ENCODE measurements at places on chromosomes 5 and 9.
A peak's percentile ranks its signal among the peaks of the same experiment; 100 is the strongest.

- no peak for DNase-seq
These were observed 190.3 kb upstream of the SEMA6A start for GRCh38 chr5:116764941-116765340.

DNA sequence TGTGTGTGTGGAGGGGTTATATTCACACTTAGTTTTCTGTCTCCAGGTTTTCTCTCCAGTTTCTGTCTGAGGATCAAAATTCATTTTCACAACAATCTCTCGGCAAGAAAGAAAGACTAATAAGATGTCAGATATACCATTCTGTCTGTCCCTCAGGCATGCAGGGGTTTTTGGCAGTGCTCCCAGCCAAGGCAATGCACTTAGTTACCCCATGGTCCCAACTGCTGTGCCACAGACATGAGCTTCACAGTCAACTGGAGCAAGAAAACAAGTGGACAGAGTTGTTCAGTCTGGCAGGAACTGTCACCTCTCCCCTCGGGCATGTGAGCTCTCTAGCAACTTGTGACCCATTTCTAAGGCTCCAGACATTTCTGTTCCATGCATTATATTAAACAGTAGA is 101.7 kb upstream of the LHFPL2 start:
- DNase-seq, result no peak

DNA sequence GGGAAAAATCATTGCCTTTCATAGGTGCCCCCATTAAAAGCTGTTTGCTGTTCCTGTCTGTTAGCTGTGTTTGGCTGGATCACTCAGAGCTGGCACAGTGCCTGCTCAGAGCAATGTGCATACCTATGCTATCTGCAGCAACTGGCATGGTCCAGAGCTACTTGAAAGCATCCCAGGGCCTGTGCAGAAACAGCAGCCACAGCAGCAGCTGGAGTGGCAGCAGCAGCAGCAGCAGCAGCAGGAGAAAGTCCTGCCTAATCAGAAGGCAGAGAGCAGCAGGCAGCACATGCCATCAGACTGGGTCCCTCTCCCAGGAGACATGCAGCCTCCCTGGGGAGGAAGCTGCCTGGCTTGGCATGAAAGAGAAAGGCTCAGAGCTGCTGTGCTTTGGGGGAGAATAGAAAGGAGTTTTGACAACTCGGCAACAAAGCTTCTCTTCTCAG is 243.8 kb upstream of the WWC1 start:
- DNase-seq, result no peak

- DNase-seq, result no peak
These were observed 247.1 kb downstream of the SLCO4C1 start for GRCh38 chr5:102048940-102049339.

DNA sequence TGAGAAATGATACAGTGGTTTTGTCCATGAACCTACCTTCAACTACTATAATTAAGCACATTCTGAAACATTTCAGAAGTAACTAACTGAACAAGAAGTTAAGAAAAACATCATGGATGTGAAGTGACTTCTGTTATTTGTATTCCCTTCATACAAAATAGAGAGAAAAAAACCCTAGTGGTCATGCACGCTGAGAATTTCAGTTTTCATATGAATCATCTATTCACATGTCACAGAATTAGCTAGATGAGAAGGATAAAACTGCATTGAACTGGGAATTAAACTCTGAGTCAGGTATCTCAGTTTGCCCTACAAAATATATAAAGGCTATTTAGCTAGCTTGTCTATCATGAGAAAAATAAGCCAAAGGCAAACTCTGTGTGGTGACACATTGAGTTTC is 451.8 kb upstream of the FTMT start:
- no peak for DNase-seq

GRCh38 chr5:72587661-72588308 is 80.6 kb upstream of the ZNF366 start:
- no peak for DNase-seq

DNA sequence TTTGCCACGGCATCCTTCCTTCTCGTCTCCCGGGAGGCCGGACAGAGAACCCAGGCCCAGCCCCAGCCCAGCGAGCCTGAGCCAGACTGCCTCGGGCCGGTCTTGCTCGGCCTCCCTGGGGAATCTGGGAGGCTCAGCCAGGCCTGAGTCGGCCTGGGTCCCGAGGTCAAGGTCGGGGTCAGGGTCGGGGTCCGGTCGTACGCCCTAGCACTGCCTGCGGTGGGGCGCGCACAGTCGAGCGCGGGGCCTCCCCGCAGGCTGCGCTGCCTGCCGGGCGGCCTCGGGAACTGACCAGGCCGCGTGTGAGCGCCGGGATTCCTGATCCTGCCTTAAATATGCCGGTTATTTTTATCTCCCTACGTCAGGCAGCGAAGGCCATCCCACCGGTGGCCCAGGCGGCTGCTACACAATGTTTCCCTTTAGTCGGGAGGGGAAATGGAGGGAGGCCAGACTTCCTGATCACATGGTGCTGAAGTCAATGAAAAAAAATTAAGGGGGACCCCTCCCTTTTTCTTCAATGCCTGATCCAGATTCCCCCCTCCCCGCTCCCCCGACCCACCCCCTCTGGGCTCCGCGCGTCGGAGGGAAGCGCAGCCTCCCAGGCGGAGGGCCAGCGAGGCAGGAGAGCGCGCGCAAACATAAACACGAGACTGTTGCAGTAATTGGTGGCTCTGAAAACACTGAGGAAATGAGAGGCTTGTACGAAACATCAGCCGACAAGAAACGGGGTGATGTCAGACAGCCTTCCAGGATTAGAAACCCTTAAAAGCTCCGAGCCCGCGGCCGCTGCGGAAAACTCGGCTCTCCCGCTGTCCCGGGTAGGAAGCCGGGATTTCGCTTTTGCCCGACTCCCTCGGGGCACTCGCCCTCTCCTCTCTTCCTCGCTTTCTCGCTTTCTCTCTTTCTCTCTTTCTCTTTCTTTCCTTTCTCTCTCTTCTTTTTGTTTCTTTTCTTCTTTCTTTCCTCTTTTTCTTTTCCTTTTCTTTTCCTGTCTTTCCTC is 148.2 kb upstream of the KLF4 start:
- peak; percentile 15 for DNase-seq

- no peak for DNase-seq
These were observed 240.9 kb downstream of the GABRB2 start for GRCh38 chr5:161305601-161306000.

DNA sequence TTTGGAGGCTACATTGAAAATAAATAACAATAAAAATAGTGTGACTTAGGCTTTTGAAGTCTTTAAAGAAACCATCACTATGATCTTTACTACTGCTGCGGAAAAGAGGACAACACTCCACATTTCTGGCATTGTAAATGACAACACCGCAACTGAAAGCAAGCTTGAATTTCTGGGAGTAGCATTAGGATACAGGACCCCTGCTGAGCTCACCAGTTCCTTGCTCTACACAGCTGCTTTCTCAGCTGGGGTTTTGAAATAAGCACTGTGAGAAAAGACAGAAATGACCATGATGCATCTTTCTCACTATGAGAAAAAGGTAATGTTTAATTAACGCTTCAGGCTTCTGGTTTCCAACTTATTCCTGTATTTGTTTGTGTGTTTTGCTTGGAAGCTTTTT is 168.0 kb downstream of the TAF11L14 start:
- DNase-seq, result no peak

DNA sequence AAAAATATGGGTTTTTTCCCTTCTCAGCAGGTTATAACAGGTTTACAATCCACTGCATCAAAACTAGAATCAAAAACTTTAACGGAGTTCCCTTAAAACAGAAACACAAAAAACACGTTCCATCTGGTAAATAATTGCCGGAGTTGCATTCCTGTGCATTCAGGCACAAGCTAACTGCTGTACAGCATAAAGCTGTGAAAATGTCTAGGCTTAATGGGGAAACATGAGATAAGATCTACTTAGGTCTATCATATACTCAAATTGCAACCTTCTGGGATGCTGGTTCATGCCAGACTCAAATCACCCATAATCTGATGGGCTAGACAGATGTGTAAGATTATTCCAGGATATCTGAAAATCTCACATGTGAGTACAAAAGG is 265.3 kb downstream of the DOCK8 start:
- no peak for DNase-seq

- no peak for DNase-seq
These were observed 81.1 kb upstream of the RPS23 start for GRCh38 chr5:82359272-82359671.

DNA sequence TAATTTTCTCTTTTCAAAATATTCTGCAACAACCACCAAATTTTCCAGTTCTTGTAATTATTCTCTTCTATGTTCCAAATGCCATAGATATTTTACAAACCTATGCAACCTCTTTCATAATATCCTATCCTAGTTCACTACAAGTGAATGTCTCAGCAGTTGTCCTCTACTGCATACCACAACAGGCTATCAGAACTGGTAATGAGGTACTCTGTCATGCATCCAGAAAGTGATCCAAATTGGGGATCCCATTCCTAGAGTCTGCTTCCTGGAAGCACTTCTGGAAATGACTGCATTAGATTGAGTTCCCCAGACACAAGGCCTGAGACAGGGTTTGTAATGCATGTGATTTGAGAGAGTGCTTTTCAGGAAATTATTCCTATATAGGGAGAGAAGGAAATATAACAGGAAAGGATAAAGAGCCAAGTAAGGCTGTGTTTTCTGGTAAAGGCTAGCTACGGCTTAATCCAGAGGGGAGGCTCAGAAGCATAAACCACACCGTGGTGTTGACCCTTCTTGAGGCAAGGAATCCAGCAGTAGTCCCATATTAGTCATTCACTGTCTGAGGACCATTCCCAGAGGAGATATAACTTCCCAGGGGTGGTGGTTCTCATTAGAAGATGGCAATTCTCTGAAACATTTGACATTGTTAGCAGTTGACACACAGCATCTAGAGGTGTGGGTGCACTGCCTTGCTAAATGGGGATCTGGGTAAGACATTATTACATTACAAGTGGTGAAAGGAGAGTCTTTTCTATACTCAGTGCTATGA is 80.3 kb upstream of the FST start:
- DNase-seq, result no peak

DNA sequence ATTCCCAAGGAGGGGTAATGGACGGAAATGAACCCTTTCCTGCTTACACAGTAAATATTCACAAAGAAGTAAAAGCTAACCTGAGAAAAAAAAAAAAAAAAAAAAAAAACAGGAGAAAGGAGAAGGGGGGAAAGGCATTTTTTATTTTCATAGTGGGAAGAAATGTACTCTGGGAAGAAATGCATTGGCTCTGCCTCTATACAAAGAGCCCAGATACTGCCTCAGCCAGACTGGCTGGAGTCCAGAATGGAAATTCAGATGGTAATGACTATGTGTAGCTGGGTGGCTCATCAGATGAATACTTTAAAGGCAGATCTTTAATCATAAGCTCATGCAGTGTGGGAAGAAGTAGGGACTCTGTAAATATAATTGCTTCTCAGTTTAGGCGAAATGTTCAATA is 124.9 kb upstream of the ZNF608 start:
- no peak for DNase-seq

- peak; percentile 45 for DNase-seq
These were observed 15.0 kb downstream of the LHX6 start for GRCh38 chr9:122213589-122214413.

DNA sequence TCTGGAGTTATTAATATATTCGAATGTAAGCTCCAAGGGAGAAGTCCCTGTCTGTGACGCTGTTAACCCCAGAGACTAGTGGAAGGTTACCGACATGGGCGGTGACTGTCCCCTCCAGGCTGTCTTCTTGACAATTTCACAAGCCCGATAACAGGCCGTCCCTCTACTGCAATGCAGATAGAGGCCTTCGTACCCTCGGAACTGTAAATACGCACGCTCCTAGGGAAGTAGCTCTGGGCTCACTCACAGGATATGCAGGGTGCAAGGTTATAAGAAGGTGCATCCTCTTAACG is 680 bp upstream of the RFK start:
- no peak for DNase-seq

DNA sequence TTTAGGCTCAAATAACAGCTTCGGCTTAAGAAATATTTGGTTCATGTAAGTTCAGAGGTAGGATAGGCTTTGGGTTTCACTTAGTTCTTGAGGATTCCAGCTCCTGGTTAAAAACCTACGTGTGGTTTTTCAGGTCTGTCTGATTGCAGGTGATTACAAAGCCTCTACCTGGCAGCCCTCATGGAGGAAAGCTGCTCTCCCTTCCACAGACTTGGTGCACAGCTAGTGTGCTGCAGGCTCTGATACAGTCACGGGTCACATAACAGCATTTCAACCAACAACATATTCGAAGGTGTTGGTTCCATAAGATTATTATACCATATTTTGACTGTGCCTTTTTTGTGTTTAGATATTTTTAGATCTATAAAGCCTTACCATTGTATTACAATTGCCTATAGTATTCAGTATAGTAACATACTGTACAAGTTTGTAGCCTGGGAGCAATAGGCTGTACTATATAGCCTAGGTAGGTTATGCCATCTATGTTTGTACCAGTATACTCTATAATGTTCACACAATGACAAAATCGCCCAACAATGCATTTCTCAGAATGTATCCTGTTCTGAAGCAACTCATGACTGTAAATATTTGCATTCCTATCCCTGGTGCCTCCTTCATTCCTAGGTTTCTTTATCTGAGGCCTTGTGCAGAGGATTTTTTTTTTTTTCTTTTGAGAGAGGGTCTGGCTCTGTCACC is 8.0 kb upstream of the DCP2 start:
- no peak for DNase-seq

GRCh38 chr5:1666812-1667588 is 132.6 kb downstream of the MRPL36 start:
- no peak for DNase-seq

DNA sequence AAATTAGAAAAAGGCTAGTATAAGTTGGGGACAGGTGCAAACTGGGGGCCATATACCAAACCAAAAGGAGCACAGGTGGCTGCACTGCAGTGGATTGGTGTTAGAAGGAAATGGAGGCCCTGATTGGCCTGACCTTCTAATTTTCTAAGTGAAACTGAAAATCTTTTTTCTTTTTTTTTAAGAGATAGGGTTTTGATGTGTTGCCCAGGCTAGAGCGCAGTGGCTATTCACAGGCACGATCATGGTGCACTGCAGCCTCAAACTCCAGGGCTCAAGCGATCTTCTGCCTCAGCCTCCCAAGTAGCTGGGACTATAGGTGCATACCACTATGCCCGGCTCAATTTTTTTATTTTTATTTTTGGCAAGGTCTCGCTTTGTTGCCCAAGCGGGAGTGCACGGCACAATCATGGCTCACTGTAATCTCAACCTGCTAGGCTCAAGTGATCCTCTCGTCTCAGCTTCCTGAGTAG is 9.8 kb upstream of the CCDC69 start:
- no peak for DNase-seq

- DNase-seq, result no peak
These were observed 196.3 kb downstream of the FBXO4 start for GRCh38 chr5:42121401-42121800.

GRCh38 chr5:158056130-158056825 is 197.3 kb upstream of the CLINT1 start:
- no peak for DNase-seq

DNA sequence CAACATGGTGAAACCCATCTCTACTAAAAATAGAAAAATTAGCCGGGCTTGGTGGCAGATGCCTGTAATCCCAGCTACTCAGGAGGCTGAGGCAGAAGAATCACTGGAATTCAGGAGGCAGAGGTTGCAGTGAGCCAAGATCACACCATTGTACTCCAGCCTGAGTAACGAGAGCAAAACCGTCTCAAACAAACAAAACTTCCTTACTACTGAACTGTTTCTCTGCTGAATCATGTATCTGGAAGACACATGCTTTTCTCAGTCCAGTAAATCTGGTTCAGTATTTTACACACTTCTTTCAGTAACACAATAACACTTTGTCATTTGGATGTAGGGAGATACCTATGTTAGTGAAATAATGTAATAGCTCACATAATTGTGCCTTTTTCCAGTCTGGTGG is 7.9 kb downstream of the TRMT10B start:
- DNase-seq, result no peak

- DNase-seq, result no peak
These were observed 357.4 kb upstream of the CCNH start for GRCh38 chr5:87770016-87770570.

- no peak for DNase-seq
These were observed 68.5 kb upstream of the RAI14 start for GRCh38 chr5:34587355-34588241.

All from stimulated activated naive B cell treated with anti-CD40 and anti-IgM and Interleukin-4, amounts not matched to agents 10 μg/mL and 1 μg/mL and 100 μg/mL, for 72 hours (primary cell).